ENCODE measurements at places on chromosomes 3 and 15.

DNA sequence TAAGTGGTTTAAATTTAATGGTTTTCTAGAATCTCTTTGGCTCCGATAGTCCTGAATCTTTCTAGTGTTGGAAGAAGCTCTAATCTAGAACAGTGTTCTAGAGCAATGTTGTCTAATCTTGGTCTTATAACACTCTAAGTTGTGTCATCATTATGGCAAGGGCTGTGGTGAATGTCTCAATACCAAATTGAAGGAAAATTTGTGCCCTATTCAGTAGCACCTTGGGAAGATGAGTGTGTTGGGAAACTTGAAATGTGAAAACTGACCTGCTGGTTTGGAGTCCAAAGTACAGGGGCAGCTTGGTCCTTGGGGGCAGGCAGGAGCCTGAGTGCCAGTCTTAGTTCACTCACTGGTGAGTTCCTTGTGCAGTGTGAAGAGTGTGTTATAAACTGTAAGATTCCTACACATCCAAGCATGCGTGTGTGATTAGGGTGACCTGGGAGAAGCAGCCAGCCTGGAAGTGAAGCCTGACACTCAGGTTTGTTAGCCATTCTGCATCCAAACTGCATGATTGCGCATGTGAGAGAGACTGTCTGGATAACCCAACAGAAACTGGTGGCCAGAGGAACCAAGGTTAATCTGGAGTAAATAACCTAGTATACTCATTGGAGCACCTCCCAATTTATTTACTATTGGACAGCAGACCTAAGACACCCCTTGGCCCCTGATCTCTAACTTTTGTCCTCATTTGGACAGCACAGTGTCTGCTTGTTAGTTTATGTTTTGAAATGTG is 14.6 kb downstream of the ZNF592 start:
- no peak for DNase-seq

- no peak for DNase-seq
Observed at GRCh38 chr3:122957707-122958689, 69.6 kb downstream of the SEMA5B start.

DNA sequence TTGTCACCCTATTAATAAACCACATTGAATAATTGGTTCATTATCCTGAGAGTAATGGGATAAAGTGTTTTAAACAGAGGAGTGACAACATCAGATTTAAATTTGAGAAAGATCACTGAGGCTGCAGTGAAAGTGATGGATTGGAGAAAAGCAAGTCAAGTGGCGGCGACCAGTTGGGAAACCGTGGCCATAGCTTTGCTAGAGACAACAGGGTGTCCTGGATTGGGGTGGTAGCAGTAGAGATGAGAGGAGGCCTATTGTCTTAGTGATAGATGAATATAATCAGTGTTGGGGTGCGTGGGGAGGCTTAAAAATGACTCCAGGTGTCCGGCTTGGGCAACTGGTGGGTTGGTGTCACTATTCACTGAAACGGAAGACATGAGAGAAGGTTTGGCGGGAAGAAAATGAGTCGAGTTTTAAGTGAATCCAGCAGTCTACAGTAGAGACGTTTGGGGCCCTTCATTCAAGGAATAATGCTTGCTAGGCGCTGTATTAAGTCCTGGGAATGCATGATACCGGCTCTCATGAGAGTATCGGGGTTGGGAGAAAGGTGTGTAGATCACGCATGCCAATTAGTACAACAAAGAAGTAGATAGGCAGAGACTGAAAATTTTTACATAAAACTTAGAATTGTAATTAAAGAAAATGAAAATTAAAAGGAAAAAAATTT is 819 bp downstream of the NEK4 start:
- no peak for DNase-seq

- peak; percentile 37 for DNase-seq
Observed at GRCh38 chr3:195850857-195851543, 39.3 kb upstream of the MUC4 start.

GRCh38 chr15:95019907-95020306 is 788.5 kb downstream of the MCTP2 start:
- no peak for DNase-seq

DNA sequence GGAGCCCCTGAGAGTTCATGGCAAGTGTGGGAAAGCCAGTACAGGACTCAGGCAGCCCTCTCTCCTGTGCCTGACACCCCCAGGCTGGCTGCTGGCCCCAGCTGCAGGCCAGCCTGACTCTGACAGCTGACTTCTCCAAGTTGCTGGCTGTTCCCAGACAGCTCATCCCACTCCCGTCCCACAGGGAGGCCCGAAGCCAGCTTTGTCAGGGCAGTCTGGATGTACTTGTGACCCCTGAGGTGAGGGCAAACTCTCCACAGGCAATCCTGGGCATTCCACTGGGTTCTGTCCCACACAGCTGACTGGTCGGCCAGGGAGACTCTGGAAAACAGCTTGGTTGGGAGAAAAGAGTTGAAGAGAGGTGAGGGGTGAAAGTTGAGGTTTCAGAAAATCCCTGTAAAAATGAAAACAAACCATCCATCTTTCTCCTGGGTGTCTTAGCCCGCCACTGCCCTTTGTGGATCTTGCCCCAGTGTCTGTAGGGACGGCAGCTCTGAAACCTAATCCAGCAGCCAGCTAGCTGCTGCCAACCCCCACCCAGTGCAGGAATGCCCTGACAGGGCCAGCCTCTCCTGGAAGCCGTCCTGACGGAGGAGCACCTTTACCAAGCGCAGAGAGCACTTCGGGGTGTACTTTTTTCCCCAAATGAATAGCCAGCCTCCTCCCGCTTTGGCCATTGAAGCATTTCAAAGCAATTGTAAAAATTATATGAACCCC is 87.9 kb downstream of the DNAJB8 start:
- DNase-seq, result no peak

DNA sequence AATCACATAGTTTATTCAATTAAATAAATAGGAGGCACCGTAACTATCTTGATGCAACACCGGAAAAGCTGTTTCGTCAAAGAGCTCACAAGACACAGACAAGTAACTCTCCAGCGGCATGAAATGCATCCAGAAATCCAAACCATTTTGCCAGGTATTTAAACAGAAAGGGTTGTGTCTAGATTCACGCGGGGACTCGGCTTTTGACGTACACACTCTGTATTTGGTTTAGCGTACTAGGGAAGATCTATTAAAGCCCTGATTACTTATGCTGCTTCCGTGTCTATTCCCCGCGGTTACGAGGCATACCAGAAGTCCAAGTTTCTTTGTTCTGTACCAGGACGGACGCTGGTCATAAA is 718 bp downstream of the BNIP2 start:
- no peak for DNase-seq
